Activated CD8-positive, alpha-beta T cell treated with anti-CD3 and anti-CD28 coated beads, Interleukin-2, amount 10 ng/mL, durations not matched to agents 7 days and 5 days (primary cell): ENCODE measurements at places on chromosomes 5 and 9. TPM values are rescaled to one million over a fixed set of nuclear protein-coding genes. Genes with fewer than 3 reads are reported as not detected.

The UGT3A1 gene
- total RNA-seq = not detected

The ARHGEF28 gene
- not detected for total RNA-seq

The PCDHGA5 gene
- 0.11 TPM for total RNA-seq

The NR2F1 gene
- total RNA-seq = not detected

The SPINK14 gene
- not detected for total RNA-seq

The PCSK5 gene
- total RNA-seq = 3.7 TPM

The QRFP gene
- total RNA-seq = not detected

The RALGPS1 gene
- 4.1 TPM for total RNA-seq

The C5orf58 gene
- total RNA-seq = not detected

The ELOVL7 gene
- total RNA-seq = 0.34 TPM

The AUH gene
- total RNA-seq = 15.5 TPM

The TMEM215 gene
- not detected for total RNA-seq

The HTR1A gene
- total RNA-seq = not detected

The AFAP1L1 gene
- not detected for total RNA-seq

The TMOD1 gene
- total RNA-seq = 0.29 TPM

The F2RL2 gene
- total RNA-seq = not detected

The C6 gene
- not detected for total RNA-seq

The PCDHGB5 gene
- 0.16 TPM for total RNA-seq

The CATSPER3 gene
- 0.68 TPM for total RNA-seq

The SPINK13 gene
- total RNA-seq = not detected

The PDE6A gene
- total RNA-seq = not detected

The PCDHGA12 gene
- not detected for total RNA-seq

The GFI1B gene
- not detected for total RNA-seq
